Stimulated activated CD4-positive, alpha-beta T cell treated with anti-CD3 and anti-CD28 coated beads, Interleukin-1b, Interleukin-23, amount 100 ng/mL, for 1 hour (primary cell): ENCODE measurements at places on chromosomes 13 and 19.

DNA sequence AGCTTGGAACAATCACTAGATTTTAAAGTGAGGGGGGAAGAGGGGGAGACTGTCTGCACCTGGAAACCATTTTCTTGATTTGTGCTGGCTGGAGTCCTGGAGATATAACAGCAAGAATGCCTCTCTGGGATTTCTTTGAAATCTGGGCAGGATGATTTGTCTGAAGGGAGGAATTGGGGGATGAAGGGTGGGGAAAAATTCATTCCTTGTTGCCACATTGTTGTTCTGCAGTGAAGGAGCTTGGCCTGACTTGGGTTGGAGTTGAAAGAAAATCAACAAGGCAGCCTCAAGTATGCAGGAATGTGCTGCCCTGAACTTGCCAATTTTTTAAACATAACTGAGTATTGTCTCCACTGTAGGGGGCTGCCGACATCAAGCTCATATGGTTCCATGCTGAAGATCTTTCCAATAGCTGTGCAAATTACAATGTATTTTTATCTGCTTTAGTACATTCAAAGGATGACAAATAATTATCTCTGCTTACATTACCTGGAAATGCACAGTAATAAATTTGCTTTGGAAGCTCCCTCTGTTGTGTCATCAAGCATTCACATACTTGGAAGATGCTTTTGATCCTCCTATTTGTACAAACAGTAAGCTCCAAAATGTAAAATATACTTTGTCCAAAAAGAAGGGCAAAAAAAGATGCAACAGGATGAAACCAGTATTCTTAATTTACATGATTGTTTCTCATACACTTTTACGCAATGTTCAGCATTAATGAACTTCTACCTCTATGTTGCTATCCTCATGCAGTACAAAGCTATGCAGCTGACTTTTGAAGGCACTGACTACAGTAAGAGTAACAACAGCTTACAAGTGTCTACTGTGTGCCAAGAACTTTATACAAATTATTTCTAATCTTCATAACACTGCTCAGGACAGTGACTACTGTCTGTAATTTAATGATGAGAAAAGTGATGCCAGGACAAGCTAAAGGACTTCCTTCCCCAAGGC lies 627.9 kb upstream of the KLF12 start:
- no peak for DNase-seq

DNA sequence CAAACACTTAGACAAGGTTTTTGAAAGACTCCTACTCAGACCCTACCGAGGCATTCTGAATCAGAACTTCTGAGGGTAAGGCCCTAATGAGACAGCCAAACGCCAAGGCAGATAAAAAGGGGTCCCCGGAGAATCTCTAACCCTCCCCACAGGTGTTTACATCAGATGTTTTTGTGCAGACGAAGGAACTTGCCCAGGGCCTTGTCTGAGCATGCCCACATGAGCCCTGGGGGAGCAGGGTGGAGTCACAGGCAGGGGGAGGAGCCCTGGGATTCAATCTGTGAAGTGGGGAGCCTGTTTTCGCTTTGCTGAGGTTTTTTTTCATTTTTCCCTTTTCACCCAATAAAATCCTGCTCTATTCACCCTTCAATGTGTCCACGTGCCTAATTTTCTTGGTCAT lies 61.6 kb upstream of the MED4 start:
- peak; percentile 42 for DNase-seq

DNA sequence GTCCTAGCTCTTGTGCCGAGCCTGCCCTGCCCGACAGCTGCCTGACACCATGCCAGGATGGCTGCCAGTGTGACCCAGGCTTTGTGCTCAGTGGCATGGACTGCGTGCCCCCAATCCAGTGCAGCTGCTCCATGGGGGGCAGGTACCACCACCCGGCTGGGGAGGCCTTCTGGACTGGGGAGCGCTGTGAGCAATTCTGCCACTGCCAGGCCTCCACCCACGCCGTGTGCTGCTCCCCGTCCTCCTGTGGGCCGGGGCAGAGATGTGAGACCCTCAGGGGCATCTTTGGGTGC lies 9.4 kb upstream of the FXYD3 start:
- no peak for DNase-seq

- DNase-seq = no peak
These were observed at the start of gene BCAM for GRCh38 chr19:44808463-44809371. BCAM (plus strand) TSS chr19:44809103; CDS start chr19:44809125, 22 bp downstream.

- DNase-seq = no peak
These were observed 5.9 kb downstream of the PKN1 start for GRCh38 chr19:14439014-14439413.

GRCh38 chr13:104571161-104571892 lies 1505.1 kb upstream of the SLC10A2 start:
- no peak for DNase-seq

DNA sequence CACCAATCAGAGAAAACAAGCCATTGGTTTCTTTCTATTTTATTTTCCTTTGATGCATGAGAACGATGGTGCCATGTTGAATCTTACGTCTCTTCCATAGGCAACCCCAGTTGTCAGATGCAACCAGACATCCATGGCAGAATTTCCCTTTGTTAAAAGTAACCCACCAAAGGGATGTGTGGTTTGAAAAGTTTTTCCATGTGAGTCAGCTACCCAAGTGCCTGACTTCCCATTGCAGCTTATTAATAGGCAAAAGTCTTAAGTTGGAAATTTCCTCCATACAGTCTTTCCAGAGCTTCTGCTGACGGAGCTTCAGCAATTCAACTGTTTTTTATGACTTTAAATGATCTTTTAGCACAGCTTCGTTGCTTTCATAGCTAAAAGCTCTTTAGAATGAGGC lies 73.8 kb upstream of the FAM216B start:
- DNase-seq = no peak

GRCh38 chr19:42254850-42255765 lies at the start of gene ERF:
ERF (minus strand) TSS chr19:42255128; CDS start chr19:42254999, 129 bp downstream.
- peak; percentile 89 for DNase-seq

DNA sequence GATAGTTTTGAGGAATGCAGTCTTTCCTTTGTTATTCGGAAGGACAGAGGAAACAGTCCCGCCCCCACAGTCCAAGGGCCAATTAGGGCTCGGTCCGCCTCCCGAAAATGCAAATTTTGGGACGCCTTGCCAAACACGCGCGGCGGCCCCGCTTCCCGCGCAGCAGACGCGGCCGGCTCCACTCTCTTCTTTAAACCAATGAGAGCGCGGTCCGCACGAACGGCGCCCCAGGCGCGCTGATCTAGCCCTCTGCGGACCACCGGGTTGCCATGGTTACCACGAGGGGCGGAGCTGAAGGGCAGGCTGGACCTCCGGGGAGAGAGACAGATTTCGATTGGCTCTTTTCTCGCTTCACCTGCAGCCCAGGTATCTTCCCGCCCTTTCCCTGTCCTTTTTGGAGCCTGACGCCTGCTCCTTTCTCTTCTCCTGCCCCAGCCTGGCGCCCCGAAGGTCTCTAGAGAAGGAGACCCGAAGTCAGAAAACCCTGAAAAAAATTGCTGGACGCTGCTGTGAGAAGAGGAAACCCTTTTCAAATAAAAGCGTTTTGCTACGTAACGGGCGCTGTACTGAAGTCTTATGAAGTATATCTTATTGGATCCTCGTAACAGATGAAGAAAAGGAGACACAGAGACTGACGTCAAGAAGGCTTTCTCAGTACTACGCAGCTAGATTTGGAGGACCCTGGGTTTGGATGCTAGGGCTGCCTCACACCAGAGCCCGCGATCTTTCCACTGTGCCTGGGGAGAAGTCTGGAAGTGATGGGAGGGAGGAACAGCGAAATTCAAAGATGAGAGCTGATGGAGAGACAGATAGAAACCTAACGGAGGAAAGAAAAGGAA lies 2.0 kb downstream of the PTH2 start:
- DNase-seq = no peak

DNA sequence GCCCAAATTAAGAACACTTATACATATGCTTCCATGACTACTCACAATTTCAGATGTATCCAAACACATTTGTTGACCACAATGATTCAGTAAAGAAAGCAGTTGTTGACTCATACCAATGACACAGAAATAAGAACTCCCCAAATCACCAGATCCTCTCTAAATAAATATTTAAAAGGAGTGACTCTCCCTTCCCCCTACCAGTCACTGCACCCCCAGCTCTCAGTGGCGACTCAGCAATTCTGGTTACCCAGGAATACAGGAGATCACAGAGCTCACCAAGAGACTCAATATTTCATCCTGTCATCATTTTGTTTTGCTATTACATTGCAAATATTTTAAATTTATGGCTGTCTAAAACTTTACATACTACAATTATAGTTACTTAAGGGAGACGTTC lies 131.5 kb downstream of the RGCC start:
- no peak for DNase-seq

GRCh38 chr13:100633461-100633860 lies 41.1 kb downstream of the TMTC4 start:
- no peak for DNase-seq

DNA sequence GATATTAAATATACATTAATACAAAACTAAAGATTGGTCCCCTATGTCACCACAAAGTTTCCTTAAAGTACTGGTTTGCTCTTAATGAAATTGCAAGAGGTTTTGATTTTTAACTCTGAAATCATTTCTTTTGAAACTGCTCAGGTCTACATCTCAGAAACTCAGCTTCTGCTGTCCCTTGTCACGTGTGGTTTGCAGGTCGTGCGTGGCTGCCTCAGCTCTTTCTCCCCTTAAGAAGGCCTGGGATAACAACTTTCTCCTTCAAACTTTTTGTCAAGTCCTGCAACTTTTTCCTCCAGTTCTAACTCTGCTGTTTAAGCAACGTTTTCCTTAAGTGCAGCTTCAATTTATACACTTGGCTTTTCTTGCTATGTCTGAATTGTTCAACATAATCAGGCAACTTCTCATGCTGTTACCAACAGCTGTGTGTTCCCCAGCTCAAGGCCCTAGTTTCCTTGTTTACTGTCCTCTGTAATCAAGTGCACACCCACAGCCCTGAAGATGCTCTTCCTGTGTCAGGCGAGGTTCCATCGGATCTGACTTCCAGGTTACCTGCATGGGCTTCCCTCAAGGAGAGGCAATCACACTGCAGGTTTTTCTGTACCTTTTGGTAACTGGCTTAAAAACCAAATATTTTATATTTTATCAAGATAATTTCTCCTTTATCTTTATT lies 13.5 kb downstream of the C13orf46 start:
- no peak for DNase-seq

- DNase-seq = no peak
These were observed 152.2 kb upstream of the UBL3 start for GRCh38 chr13:30002577-30002976.

GRCh38 chr13:112247471-112248405 lies 128.4 kb upstream of the SPACA7 start:
- no peak for DNase-seq

DNA sequence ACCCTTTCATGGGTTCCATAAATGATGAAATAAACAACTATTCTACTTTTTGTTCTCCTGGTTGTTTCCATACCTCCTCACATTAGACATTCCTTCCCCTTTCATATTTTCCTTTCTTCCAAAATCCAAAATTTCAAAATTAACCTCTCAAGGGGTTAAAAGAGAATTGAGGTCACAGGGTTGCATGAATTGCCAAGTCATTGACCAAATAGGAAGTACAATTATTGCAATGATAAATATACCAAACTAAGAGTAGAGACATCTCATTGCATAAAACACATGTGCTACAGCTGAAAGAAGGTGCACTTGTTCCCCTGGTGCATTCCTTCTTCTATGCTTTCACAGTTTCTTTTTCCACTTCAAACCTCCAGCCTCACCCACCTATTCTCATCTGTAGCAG lies 136.1 kb downstream of the KCTD12 start:
- no peak for DNase-seq

DNA sequence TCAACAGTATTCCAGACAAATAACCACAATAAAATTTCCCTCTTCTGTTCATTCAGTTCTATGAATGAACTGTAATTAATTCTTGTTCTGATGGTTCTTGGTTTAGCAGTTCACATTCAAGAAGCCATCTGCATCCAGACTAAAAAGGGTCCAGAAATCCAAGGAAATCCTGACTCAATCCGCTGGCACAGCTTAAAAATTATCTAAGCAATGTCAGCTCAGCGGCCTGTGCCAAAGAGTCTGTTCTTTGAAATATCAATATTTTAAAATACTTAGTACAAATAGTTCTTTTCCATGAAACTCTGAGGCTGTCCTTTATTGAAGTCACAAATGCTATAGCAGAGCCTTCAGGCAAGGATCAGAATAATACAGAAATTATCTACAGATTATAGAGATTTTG lies 57.2 kb downstream of the DHRS12 start:
- no peak for DNase-seq

GRCh38 chr19:44512326-44513298 lies 12.3 kb upstream of the ZNF180 start:
- no peak for DNase-seq

- DNase-seq = no peak
These were observed 6.5 kb downstream of the TRAPPC5 start for GRCh38 chr19:7687177-7687576.
